ENCODE measurements at places on chromosomes 1 and 21.

- no peak for DNase-seq
Observed at GRCh38 chr1:55444667-55445066, 229.5 kb upstream of the USP24 start.

GRCh38 chr1:86776108-86776507 lies 71.7 kb downstream of the SH3GLB1 start:
- no peak for DNase-seq

GRCh38 chr1:7516341-7516740 lies 254.8 kb upstream of the VAMP3 start:
- no peak for DNase-seq

- DNase-seq: no peak
Observed at GRCh38 chr1:156592910-156593660, 1.5 kb downstream of the NAXE start.

GRCh38 chr1:187513190-187513589 lies 684.4 kb downstream of the PLA2G4A start:
- DNase-seq: no peak

DNA sequence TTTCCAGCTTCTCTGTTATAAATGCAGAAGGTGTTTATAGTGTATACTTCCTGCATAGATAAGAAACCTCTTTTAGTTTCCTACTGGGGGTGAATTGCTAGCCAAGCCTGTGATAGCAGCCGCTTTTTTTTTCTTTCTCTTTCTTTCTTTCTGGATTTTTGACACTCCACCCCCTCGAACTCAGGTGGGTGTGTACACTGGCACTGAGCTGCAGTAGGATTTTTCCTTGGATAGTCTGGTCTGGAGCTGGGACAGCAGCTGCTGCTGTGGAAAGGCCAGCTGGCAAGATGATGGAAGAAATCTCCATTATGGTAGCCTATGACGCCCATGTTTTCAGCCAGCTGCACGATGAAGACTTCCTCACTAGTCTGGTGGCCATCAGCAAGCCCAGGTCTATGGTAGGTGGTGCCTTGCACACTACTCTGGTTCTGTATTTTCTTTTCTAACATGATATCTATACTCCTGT lies 122.5 kb upstream of the CACYBP start:
- no peak for DNase-seq

DNA sequence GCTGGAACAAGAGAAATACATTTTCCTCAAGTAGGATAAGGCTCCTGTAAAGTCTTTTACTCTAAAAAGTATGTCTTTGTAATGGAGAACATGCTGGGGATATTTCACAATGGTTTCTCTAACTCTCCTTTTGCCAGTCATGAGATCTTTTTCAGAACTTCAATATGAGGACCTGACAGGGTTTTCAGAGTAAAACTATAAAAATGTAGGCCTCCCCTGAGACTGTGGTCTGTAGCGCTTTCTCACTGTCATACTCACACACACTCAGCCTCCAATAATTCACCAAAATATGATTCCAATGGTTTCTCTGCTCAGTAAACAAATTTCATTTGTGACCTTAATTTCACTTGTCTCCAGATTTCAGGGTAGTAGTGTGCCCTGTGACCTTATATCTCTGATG lies 440.1 kb upstream of the PTBP2 start:
- DNase-seq: no peak

DNA sequence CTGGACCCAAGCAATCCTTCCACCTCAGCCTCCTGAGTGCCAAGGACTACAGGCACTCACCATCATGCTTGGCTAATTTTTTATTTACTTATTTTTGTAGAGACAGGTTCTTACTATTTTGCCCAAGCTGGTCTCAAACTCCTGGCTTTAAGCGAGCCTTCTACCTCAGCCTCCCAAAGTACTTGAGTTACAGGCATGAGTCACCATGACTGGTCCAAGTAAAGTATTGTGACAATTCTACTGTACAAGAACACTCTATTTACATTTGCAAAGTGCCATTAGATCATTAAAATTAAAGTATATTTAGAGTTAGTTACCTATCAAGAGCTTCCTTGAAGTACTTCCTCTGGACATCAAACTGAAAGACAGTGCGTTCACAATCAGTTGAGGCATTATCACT lies 44.8 kb downstream of the NRDC start:
- DNase-seq: no peak

DNA sequence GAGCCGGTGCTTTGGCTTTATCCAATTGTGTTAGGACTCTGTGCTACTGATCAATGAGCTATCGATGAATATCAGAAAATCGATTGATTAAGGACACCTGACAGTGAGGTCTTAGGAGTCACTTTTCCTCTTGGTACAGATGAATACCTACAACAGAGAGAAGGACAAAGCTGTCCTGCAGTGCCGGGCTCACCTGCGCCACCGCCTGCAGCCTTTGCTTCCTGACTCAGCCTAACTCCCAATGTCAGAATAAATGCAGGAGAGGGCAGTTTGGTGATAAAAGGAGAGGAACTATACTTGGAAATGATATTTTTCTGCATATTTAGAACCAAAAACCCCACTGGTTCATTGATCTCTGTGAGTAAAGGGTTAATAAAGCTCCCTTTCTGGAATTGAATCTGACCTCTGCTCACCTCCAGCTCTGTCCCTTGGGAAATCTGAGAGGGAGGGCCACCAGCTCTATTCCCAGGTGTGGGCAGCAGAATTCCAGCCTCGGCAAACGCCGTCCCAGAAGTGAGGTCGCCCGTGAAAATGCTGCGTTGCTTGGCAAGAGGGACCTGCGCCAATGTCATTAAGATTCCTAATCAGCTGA lies 39.3 kb downstream of the POFUT2 start:
- DNase-seq: no peak

DNA sequence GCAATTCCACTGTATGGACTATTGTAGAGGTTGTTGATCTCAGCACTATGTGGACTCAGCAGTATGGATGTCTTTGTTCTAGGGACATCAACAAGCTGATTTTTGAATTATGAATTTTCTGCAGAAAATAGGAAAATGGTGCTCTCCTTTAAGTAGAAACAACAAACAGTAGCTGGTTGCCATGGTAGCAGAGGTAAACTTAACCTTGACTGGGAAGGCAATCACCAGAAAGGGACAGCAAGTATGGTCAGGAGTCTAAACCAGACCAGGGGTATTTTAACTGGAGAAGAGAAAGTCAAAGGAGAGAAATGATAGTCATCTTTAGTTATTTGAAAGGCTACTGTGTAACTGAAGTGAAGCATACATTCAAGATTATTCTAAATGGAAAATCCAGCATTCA lies 22.3 kb downstream of the WLS start:
- DNase-seq: no peak

- no peak for DNase-seq
Observed at GRCh38 chr1:72283307-72284083, 1.2 kb upstream of the NEGR1 start.

DNA sequence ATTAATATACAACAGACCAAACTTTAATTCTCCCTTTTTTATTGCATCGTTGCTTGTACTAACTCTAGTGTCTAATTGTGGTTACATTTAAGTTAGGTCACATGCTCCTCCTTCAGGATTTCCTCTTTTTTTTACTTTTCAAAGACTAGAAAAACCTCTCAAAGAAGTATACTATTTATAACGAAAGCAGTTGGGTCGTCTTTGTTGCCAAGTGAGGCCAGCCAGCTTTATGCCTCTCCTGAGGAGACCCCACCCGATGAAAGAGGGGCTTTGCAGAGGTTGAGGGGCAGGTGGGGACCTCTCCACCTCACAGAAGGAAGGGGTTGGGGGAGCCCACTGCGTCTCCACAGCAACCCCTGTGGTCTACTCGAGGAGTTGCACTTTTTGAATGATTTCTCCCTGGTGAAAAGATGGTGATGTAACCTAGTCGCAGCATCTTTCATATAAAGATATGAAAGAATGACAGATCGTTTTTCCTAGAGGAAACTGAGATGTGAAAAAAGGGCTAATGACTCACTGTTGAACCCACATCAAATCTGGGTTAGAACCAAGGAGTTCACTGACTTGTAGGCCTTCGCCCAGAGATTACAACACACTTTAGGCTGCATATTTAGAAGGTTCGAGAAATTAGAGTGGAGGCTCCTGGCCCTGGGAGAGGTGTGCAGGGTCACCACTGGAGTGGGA lies 6.4 kb downstream of the TGFB2 start:
- no peak for DNase-seq

DNA sequence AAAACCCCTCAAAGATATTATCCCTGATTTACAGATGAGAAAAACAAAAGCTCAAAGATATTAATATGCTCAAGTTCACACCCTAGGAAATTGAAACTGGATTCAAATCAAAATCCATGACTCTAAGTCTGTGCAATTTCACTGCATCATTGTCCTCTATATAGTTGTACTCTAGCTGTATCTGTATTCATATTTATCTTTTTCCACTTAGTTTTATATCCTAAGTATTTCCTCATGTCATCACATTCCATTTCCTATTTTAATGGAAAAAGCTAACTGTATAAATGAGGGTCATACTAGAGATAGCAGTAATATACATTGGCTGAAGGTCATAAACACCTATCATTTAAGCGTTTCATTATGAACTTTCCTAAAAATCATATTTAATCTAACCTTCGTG lies 42.2 kb upstream of the RALGPS2 start:
- no peak for DNase-seq
